ENCODE measurements at places on chromosomes 3 and 15. TPM values are rescaled to one million over a fixed set of nuclear protein-coding genes. Genes with fewer than 3 reads are reported as not detected.

DNA sequence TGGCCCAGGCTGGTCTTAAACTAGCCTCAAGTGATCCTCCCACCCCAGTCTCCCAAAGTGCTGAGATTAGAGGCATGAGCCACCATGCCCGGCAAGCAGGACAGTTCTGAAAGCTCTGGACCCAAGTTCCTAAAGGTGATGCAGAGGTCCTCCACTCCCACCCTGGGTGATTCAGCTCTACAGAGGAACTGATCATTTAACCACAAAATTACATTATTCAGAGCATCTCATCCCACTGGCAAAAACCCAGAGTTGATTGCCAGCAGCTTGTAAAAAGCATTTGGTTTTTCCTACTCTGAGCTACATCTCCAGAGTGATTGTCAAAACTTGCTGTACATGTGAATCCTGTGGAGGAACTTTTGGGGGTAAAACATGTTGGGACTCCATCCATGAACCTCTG lies 60.2 kb downstream of the SLTM start:
- no peak for DNase-seq

GRCh38 chr3:127788451-127788909 lies 33.8 kb downstream of the MGLL start:
- no peak for DNase-seq

DNA sequence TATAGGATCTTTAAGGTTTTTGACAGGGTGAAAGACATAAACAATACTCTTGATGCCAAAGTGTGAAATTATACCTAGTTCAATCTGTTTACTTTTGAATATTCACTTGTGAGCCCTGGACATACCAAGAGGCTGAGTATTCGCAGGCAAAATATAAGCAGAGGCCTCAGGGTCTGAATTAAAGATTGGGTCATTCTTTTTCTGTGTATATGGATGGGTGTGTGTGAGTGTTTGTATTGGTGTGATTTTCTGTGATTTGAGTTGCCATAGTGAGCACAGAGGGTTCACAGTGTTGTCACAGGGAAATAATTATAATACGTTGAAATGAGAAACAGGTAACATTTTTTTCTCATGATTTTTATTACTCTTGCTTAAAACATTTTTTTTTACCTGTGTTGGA lies 770.7 kb upstream of the ALCAM start:
- DNase-seq, result no peak

- DNase-seq, result no peak
Observed at GRCh38 chr15:92294759-92295158, 98.9 kb upstream of the ST8SIA2 start.

DNA sequence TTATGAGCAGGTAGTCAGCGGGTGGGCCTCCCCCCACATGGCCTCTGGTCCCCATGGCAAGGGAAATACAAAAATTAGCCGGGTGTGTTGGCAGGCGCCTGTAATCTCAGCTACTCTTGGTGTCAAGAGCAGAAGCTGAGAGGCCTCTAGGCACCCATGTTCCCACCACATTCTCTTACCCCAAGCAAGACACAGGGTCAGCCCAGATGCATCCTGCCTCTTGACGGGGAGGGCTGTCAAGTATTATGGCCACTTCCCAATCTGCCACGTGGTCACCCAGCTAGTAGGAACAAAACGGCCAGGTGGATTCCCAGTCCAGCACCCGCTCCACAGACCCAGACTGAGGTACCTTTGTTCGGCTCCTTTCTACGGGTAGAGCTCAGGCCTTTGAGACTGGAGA lies 16.2 kb upstream of the SLC6A6 start:
- DNase-seq, result no peak

- no peak for DNase-seq
Observed at GRCh38 chr3:65466300-65466988, 572.3 kb downstream of the MAGI1 start.

Gene ADIPOQ
- 0.60 TPM for total RNA-seq

Gene PLA2G4D
- 0.13 TPM for total RNA-seq

Gene SLC6A1
- total RNA-seq, result 4.0 TPM

Gene TMEM212
- total RNA-seq, result not detected

Data from ureter (tissue), 1 donor.